ENCODE measurements at places on chromosomes 1 and 21.

- DNase-seq, result no peak
These were observed 31.1 kb upstream of the PDE9A start for GRCh38 chr21:42622284-42622683.

- DNase-seq, result no peak
These were observed 68.9 kb downstream of the SNRPE start for GRCh38 chr1:203930342-203930741.

DNA sequence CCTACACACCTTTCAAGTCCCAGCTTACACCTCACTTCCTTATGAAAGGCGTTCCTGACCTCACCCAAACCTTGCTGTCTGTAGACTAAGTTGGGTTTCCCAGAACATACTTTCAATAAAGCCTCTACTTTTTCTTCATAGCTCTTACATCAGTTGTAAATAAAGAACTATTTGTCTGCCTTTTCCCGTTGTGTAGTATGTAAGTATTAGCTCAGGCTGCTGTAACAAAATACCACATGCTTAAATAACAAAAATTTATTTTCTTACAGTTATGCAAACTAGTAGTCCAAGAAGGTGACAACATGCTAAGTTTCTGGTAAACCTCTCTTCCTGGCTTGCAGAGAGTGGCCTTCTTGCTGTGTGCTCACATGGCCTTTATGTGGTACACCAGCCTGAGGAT is 86.7 kb downstream of the MAST2 start:
- DNase-seq, result no peak

DNA sequence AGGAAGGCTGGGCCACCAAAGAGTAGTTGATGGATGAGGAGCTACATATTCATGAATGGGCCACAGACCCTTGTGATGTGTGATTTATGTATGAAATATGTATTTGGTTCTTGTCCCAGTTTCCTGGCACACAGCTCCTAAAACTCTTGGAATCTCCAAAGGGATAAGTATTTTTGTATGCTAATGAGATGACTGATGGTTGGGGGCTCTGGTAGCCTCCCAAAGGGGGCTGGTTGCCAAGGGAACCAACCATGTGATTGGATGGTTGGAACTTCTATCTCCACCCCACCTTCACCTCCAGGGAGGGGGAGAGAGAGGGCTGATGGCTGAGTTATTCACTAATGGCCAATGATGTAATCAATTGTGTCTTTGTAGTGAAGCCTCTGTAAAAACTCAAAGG is 77.1 kb downstream of the ZNF281 start:
- DNase-seq, result no peak

Measured in stimulated activated CD8-positive, alpha-beta memory T cell treated with anti-CD3 and anti-CD28 coated beads, Interleukin-7, amount 100 ng/mL, for 1 hour (primary cell).